ENCODE measurements at places on chromosomes 1 and 21.

GRCh38 chr1:228267962-228268880, 60.4 kb downstream of the OBSCN start:
- no peak for DNase-seq

DNA sequence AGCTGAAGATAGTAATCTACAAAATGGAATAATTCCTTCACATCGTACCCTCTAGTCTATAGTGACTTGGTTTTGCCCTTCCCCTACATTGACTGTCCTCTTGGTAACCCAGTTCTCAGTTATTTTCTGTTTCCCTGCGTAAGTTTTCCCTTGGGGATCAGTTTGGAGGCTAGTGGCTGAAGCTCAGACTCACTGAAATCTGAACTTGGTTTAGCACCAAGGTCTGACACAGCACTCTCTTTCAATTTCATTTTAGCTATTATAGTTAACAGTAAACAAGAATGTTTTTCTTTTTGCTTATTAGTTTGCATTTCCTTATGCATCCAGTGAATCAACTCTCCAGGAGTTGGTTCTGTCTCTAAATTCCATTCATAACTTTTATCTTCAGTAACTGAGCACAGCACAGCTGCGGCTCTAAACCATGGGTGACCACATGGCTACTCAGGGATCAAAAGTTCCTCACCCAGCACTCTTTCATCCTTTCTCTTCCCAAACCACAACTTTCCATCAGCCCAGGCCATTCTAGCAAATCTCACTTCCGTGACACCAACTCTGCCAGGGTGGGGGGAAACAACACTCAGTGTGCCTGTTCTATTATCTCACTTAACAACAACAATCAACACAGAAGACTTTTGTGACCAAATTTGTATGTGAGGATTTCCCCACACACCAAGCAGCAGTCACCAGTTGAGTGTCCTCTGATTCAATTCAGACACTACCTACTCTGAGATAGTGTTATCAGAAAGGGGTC, 17.6 kb upstream of the IFI6 start:
- peak; percentile 39 for DNase-seq

GRCh38 chr1:247304031-247304430, 27.6 kb downstream of the ZNF496 start:
- DNase-seq = no peak

DNA sequence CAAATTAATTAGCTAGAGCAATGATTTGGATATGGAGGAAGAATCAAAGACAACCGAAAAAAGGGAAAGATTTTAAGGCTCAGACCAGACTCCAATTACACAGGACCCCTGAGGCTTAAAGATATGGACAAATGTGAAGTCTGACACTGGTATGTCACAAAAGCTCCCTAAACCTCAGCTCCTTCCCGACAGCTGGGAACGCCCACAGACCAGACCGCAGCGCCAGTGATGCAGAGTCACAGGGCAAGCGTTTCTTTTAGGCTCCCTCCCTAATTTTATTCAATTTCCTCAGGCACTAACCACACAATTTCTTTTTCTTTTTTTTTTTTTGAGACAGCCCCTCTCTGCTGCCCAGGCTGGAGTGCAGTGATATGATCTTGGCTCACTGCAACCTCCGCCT, 40.2 kb downstream of the NID1 start:
- no peak for DNase-seq

DNA sequence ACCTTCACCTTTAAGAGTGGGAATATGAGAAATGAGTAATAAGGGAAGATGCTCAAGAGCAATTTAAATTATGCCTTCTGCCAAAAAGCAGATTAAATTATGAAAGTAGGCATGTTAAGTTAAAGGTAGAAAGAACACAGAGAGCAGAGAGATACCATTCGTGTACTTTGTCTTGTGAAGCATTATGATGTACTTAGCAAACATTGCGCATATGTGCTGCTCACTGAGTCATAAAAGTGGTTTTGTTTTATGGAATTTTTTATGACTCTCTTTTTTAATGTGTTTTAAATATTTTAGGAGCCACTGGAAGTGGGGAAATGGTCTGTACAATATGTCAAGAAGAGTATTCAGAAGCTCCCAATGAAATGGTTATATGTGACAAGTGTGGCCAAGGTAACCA, 35.3 kb downstream of the MTF2 start:
- DNase-seq = no peak

DNA sequence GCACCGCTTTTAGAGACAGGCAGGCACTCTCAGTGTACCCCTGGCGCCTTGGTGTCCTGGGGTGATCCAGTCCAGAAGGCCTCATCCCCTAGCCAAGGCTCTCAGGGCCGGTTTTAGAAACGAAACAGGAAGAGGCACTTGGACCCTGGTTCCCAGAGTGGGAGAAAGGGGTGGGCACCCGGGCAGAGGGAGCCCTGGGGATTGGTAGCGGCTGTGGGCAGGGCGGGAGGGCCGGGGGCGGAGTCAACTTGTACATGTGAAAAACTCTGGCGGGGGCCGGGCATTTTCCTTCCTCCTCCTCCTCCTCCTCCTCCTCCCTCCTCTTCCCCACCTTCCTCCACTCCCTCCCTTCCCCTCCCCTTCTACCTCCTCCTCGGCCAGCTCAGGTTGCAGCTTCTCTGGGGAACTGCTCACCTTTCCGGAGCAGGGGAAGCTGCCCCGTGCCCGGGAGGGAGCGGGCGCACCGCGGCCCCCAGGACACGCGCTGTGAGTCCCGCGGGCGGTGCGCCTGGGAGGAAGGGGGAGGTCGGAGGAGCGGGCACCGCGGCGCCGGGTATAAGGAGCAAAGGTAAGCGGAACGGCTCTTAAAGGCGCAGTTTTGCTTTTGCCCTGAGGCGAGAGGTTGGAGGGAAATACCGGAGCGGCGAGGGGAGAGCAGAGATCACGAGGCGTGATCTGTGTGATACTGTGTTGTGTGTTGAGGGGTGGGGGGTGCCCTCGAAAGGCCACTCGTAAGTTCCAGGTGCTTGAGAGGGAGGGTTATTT, at the start of gene CDK18:
TSS of gene CDK18 (plus strand) at position 359 of the 765 bp plus-strand sequence. CDS start 18,499 bp downstream, outside the sequence.
- no peak for DNase-seq

- DNase-seq = peak; percentile 91
Observed at GRCh38 chr1:226547754-226548191, 791 bp upstream of the STUM start.

- no peak for DNase-seq
Observed at GRCh38 chr1:153348511-153349362, at the start of gene PGLYRP4. Gene PGLYRP4 (minus strand): TSS chr1:153348841. CDS start chr1:153347932, 909 bp downstream.

DNA sequence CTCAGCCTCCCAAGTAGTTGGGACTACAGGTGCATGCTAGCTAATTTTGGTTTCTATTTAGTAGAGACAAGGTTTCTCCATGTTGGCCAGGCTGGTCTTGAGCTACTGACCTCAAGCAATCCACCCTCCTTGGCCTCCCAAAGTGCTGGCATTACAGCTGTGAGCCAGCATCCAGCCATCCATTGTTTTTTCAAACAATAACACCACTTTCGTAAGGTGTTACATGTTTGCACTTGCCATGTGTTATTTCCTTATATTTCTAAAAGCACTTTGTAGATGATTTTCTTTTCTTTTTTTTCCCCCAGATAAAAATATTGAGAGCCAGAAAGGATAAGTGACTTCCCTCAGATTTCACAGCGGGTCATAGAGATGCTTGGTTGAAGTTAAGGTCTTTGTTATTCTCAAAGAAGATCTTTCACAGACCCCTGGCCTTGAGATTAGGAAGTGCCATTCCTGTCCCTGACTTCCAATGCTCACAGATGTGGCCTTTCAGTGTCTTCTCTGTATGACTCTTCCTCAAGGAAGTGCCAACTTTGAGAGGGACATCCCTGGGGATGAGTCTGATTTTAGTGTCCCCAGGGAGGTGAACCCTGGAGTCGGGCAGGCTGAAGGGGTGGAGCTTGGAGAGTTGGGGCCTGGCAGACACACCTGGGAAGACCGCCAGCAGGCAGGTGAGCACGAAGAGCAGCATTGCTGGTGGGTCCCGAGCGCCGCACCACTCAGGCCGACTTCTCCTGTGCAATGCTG, 6.3 kb downstream of the PIGR start:
- no peak for DNase-seq

GRCh38 chr1:107936498-107937481, 28.2 kb downstream of the VAV3 start:
- DNase-seq = peak; percentile 24

DNA sequence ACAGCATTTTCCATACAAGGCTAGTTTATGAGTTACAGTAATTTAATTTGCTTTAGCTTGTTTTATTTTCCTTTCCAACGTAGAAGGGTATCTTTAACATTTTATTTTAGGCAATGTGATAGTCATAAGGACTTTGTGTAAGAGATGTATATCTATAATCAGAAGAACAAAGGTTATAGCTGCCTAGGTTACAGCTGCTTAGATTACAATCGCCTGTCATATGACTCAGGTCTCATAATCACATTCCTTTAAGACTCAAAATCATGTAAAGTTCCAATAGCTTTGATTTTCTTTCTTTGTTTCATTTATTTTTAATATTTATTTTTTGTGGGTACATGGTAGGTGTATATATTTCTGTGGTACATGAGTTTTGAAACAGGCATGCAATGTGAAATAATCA, 37.8 kb upstream of the COP1 start:
- DNase-seq = no peak

DNA sequence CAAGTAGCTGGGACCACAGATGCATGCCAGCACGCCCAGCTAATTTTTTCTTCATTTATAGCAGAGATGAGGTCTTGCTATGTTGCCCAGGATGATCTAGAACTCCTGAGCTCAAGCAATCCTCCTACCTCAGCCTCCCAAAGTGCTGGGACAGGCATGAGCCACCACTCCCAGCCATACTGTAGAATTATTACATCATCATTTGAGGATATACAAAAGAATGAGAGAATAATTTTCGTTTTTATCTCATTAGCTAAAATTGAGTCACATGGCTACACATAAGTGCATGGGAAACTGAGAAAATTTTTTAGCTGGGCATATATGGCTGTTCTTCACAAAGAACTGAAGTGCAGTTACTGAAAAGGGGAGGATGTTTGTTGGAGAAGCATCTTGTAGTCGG, 21.2 kb downstream of the STXBP3 start:
- no peak for DNase-seq

Measured in muscle of arm (tissue), 14 donors.